ENCODE measurements at places on chromosomes 4 and X.

- no peak for DNase-seq
Measured at GRCh38 chr4:101050088-101050836, 297.1 kb downstream of the PPP3CA start.

DNA sequence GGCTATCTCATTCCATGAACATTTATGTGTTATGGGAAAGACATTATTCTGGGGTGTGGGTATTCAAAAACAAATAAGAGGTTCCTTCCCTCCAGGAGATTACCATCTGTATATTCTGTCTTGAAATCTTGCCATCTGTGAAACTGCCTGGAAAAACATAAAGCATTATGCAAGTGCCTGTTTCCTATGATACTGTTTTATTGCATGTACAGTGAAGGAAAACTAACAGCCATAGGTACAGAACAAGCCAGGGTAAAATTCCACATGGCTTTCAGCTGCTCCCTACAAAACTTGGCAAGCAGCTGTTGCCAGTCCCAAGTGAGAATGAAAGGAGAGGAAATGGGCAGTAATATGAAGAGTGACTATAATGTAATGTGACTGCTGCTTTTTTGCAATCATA is 136.0 kb downstream of the GUCY2F start:
- DNase-seq = no peak

DNA sequence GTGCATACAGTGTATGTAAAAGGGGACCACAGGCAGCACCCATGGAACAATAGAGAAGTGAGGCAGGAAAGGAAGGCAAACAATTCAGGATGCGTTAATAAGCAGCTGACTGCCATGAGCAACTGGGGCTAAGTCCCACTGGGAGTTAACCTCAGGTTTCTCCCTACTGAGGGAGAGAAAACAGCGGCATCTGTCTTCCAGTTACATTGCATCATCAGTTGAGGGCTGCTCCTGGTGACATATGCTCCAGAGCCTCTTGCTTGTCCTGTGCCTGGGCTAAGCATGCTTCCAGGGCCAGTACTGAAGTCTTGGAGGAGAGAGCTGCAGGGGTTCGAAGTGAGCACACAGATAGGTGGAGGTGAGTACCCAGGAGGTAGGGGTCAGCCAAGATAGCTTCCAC is 24.3 kb downstream of the RAI2 start:
- DNase-seq = no peak

DNA sequence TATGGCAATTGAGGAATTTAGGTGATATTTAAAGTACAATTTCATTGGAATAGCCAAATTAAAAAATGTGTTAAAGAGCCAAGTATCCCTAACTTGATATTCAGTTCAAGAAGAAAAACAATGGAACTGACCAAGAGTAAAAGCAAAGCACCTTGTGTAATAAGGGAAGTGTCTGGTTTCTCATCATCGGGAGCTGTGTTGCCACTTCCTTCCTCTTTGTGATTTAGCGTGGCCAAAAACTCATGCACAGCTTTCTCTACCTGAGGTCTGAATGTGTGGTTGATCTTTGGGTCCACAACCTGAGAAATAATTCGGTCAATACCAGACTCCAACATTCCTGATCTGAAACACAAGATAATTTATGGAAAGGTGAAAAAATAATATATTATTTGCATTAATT is 12.4 kb downstream of the BOD1L1 start:
- no peak for DNase-seq

DNA sequence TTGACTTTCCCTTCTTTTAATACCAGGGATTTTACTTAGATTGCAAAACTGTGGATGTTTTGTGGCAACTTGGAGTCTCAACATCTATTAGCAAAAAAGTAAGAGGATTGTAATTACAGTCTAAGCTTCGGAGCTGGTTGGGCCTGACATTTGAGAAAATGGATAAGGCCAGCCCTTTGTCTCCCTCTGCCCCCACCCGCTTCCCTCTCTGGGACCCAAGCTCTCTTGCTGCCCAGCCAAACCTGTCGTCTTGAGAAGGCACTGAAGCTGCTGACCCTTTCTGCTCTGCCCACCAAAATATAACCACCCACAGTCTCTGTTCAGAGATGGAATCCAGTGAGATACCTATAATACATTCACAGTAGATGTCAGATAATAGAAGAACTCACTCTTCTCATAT is 49.6 kb downstream of the SHROOM3 start:
- no peak for DNase-seq

DNA sequence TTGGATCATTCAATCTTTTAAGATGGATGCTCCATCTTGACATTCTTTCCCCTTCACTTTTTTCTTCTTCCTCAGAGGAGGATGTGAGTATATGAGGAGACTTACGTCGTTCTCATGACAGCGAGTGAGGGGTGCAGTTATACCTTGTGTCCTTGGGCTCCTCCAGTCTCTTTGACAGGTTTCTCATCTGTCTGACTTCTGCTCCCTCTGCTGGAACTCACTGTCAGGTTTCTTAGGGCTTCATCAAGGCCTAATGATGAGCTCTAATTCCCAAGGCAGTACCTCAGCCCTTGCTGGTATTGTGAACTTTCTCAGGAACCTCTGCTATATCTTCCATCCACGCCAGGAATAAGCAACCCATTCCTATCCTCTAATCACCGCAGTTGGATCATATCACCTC is 237.8 kb upstream of the ADGRL3 start:
- no peak for DNase-seq

- DNase-seq = no peak
Measured at GRCh38 chrX:121763671-121764070, 716.3 kb downstream of the GLUD2 start.

- DNase-seq = no peak
Measured at GRCh38 chr4:20086067-20086798, 165.5 kb upstream of the SLIT2 start.

- DNase-seq = no peak
Measured at GRCh38 chr4:128572778-128573241, 236.7 kb upstream of the JADE1 start.

GRCh38 chr4:76305971-76306881 is at the start of gene STBD1:
STBD1 (plus strand) TSS chr4:76306733; CDS start chr4:76306770, 37 bp downstream.
- peak; percentile 20 for DNase-seq

All from activated gamma-delta T cell (primary cell).